ENCODE measurements at places on chromosomes 12 and 14.

DNA sequence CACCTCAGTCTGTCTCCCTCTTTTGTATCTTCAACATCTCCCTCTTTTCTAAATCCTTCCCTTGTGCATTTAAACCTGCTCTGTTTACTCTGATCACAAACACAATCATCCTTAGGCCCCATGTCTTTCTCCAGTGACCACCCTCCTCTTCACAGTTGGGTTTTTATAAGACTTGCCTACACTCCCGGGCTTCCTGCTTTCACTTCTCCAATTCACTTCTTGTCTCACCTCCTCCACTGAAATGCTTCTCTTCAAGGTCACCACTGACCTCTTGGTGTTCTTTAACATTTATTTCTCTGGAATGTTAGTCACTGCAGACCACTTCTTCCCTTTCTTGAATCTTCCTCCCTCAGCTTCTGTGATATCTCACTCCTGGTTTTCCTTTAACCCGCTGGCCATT lies 8.7 kb upstream of the SMCO2 start:
- DNase-seq: no peak

- no peak for DNase-seq
Measured at GRCh38 chr12:6375269-6376078, at the start of gene SCNN1A. Gene SCNN1A (minus strand): TSS chr12:6375563. CDS start chr12:6374783, 780 bp downstream.

GRCh38 chr14:39350866-39351265 lies 81.4 kb downstream of the FBXO33 start:
- DNase-seq: no peak

- no peak for DNase-seq
Measured at GRCh38 chr14:99560922-99561683, 42.9 kb downstream of the CCDC85C start.

- DNase-seq: no peak
Measured at GRCh38 chr12:106032623-106032925, 106.2 kb downstream of the NUAK1 start.

- no peak for DNase-seq
Measured at GRCh38 chr12:1913377-1914113, 4.9 kb downstream of the CACNA2D4 start.

GRCh38 chr12:100753837-100754236 lies 40.7 kb upstream of the ANO4 start:
- DNase-seq: no peak

GRCh38 chr12:121799156-121799841 lies 4.5 kb upstream of the SETD1B start:
- DNase-seq: no peak

GRCh38 chr14:79661752-79662151 lies 549.6 kb downstream of the DIO2 start:
- no peak for DNase-seq

DNA sequence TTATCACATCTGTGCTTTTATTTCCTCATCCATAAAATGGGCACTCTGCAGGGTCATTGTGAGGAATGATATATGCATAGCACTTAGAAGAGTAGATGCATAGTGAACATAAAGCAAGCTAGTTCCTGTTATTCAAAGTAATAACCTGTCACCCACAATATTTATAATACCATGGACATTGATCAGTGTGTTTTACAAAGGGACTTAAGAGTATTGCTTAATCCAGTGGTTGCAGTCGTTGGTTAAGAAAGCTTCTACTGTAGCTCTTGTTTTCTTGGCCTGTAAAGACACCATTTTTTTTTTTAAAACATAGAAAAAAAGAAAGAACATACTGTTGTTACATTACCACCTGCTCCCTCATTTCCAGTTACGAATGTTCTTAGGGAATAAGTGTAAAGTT lies 13.1 kb downstream of the METAP2 start:
- DNase-seq: no peak

- no peak for DNase-seq
Measured at GRCh38 chr14:79050787-79051727, 880.9 kb downstream of the NRXN3 start.

- DNase-seq: no peak
Measured at GRCh38 chr14:29587761-29588470, 339.7 kb downstream of the PRKD1 start.

GRCh38 chr12:103998976-103999375 lies 33.3 kb downstream of the TDG start:
- DNase-seq: no peak

DNA sequence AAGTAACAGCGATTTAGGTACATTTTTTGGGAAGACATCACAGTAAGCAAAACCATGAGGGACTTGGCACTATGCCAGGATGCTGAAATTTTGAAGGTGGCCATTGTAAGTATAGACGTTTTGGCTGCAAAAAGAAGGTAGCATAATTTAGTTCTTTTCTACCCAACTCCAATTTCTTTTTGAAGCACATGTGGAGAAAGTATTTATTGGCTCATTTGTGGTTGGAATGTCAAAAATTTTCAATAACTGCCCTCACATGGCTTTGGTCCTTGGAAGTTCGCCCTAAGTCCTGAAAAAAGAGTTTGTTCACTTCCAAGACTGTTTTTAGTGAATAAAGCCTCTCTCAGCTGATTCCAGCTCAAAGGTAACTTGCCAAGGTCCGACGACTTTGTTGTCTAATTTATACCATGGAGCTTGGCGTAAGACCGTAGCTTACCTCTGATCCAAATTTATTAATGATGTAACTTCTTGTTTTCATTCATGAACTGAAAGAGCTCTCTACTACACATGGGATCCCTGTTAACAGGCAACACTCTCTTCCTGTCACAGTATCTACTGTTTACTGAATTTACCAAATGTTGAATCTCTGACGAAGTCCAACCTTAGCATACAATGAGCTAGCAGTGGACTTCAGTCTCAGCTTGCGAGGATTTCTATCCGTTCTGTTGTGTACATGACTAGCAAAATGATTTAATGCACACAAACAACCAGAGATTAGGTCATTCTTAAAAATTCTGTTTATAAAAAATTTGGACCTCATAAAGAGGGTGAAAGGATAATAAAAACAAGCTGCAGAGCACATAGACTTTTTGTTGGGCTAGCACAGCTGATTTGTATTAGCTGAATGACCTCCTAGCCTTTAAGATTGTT lies 49.0 kb downstream of the MSRB3 start:
- DNase-seq: no peak

- no peak for DNase-seq
Measured at GRCh38 chr12:45743247-45743646, 13.7 kb downstream of the ARID2 start.

DNA sequence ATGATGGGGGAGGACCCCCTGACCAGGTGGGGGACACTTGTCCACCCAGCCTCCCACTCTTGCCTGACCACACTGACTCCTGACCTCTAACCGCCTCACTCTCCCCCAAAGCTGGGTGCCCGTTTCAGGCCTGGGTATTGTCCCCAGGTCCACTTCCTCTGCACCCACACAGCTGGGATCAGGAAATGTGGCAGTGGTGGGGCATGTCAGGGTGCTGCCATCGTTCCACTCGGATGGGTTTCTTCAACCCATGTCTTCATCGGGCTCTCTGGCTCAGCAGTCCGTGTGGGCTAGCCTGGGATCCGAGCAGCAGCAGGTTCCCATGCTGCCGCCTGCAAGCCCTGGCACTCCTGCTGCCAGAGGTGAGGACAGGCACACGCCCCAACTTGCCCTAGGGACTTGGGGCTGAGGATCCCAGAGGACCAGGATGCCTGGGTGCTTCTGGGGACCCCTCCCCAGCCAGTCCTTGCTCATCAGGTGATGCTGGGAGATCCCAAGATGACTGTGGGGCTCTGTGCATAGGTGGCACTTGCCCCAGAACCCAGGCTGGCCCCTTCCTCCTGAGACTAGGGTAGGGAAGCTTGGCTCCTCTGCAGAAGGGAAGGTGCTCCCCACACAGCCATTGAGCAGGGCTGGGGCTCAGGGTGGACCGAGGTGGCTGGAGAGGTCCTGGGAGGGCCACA lies 2.9 kb upstream of the CLBA1 start:
- peak; percentile 85 for DNase-seq

GRCh38 chr12:21239866-21240265 lies 94.9 kb downstream of the SLCO1A2 start:
- no peak for DNase-seq

DNA sequence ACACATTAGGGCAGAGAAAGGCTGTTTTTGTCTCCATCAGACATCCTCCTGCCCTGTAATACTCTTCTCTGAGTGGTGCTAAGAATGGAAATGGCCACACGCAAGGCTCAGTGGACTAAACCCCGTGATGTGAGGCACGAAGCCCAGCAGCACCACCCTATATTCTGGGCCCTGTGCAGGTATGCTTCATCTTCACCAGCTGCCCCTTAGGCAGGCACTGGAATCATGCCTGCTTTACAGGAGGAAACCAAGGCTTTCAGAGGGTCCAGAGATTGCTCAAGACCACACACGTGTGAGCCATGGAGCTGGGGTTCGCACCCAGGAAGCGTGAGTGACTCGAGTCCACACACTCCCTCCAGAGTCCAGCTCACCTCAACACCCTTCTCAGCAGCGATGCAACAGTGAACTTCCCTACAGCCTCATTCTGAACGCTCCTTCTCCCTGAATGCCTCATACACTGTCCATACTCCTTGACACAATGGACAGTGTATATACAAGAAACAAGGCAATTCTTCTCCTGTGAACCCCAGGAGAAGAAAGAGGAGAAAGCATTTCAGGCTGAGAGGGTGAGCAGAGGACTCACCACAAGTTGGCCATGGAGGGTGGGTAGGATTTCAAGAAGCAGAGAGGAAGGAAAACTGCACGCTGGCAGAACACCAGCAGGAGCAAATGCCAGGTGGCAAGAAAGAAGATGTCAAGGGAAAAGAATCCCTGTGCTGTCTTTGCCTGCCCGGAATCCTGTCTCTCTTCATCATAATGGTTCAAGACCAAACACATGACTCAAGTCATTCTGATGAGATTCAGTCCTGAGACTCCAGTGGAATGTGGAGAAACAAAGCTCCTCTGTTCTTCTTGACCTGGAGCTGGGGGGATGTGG lies 39.1 kb downstream of the NT5DC3 start:
- no peak for DNase-seq

- no peak for DNase-seq
Measured at GRCh38 chr14:44379292-44379977, 127.6 kb downstream of the FSCB start.

DNA sequence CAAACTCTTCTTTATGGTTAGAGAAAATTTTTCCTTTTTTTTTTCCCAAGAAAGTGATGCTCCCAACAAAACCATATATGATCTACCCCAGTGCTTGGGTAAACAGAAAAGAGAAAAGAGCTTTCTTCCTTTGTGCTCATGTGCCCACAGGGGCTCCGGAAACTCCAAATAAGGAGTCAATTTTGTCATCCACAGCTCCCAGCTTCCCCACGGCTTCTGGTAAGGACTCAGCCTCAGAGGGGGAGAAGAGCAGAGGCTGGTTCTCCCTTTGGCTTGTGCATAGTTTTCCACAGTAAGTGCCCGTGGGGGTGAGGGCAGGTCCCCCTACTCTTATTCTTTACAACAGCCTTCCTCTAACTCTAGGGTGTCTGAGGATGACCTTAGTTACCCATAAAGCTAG lies 13.3 kb upstream of the RGS6 start:
- no peak for DNase-seq

GRCh38 chr14:49767270-49767570 lies 733 bp upstream of the KLHDC2 start:
- no peak for DNase-seq

GRCh38 chr12:28424965-28425364 lies 234.7 kb downstream of the CCDC91 start:
- no peak for DNase-seq

DNA sequence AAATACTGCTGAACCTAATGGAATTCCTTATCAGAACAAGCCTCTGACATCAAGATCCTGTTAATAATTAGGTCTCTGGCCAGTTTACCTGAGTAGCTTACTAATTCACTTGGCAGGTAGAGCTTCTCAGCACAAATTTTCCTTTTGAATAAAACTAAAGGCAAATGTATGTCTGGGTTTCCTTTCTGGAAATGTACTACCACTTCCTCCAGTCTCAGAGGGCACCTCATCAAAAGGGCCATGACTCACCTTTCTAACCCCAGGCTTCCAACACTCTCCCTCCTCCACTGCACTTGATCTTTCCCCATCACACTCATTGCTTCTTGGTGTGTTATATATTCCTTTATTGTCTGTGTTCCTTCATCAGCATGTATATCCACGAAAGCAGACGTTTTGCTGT lies 90.5 kb downstream of the SLC2A13 start:
- DNase-seq: no peak

- no peak for DNase-seq
Measured at GRCh38 chr12:62379026-62379722, 87.5 kb upstream of the MON2 start.

DNA sequence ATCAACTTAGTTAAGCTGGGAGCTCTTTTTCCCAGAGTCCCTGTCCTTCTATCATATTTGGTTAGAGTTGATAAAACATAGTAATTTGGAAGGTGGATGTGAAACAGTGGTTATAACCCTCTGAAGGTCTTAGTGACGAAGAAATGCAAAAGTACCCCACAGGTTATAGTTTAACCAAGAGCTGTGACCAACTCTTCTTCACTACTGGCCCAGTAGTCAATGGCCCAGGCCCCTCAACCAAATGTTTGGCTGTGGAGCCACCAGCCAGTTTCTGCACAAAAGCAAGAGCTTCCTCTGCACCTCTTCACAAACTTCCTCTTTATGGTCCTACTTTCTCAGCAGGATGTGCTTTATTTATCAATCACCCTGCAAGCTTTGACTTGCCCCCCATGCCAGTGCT lies 132.6 kb downstream of the BMP4 start:
- no peak for DNase-seq

DNA sequence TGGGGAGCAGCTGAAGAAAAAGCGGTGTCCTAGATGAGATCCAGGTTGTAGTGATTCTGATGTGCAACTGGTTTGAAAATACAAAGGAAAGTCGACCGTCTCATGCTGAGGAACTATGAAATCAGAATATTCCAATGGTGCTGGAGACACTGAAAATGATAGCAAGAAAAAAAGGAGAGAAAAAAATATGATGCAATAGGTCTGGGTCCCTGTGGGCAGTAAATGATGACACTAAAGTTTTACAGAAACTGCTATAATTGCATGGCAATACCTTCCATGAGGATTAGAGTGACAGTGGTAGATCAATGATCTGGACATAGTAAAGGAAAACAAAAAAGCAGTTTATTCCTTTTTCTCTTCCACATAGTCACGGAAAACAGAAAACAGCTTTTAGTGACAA lies 2.3 kb downstream of the PYM1 start:
- no peak for DNase-seq

GRCh38 chr12:128852885-128853599 lies at the start of gene GLT1D1:
Gene GLT1D1 (plus strand): TSS chr12:128853478. CDS start chr12:128853582, 104 bp downstream.
- peak; percentile 83 for DNase-seq

DNA sequence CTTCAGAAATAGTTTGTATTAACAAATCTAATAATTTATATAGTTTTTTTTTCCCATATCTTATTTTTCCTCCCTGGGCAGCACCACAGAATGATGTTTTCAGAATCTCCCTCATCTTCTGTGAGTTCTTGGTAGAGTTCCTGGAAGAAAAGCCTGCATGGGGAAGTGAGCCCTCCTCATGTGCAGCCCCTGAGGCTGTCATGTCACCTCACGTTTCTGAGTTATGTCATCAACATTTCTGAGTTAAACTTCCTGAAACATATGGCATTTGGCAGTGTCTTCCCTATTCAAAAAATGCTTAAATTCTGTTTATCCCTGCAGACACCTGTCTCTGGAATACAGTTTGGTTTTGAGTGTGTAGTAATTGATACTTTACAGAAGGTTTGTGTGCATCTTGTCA lies 979.0 kb downstream of the TMEM121 start:
- DNase-seq: no peak
